HCT116 (cell line): ENCODE measurements at places on chromosomes 2 and 18. TPM values are rescaled to one million over a fixed set of nuclear protein-coding genes. Genes with fewer than 3 reads are reported as not detected.

PLEK gene
- total RNA-seq: 0.22 TPM

PROM2 gene
- total RNA-seq: 11.9 TPM

UGT1A10 gene
- not detected for total RNA-seq

DNA sequence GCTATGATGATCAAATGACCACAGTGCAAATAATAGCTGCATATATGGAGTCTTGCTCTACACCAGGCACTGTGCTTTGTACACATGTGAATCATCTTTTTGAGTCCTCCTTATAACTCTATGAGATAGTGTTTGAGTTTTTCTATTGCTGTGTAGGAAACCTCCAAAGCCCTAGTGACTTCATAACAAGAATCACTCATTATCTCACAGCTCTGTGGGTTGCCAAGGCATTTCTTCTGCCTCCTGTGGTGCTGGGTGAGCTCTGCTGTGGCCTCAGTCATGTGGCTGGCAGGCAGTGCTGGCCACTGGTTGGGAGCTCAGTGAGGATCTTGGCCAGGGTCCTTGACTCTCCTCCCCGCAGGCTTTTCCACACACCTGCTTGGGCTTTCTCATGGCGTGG lies 153.4 kb downstream of the CAPN13 start:
- no peaks in the 10 kb centered on the region for H3K36me3 ChIP-seq
- no peak overlapping the region for H3K4me3 ChIP-seq
- H3K27ac ChIP-seq: no peak overlapping the region
- H3K4me1 ChIP-seq: no peaks in the 10 kb centered on the region

GRCh38 chr2:52112141-52112540 lies 1080.2 kb upstream of the NRXN1 start:
- H3K4me1 ChIP-seq: peaks cover 11% of the 10 kb centered on the region
- no peak overlapping the region for H3K4me3 ChIP-seq
- no peak overlapping the region for H3K27ac ChIP-seq
- H3K27me3 ChIP-seq: no peaks in the 10 kb centered on the region

DNA sequence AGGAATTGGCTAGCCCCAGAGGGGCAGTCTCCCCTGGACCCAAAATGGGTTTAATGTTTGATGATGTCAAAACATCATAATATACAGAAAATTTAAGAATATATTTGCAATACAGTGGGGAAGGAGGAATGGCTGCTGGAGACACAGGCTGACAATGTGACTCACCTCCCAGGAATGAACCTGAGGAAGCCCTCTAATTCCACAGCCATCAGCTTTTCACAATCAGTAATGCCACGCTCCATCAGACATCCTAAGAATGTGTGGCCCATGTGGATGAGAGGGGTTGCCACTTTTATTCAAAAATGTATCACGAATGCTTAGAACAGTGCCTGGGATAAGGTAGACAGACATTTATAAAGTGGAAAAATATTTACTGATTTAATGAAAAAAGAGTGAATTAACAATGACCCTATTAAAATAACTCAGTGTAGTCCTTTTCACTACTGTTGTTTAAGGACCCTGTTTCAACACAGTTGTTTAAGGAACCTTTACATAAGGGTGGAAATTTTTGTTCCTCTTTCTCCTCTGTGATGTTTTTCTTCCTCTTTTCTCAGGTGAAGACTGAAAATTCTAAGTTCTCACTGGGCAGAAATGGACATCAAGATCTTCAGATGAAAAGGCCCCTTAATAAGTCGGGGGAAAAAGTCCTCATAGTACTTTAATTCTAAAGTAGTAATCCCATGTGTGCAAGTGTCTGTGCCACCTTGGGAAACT lies 17.5 kb upstream of the TMEM163 start:
- no peaks in the 10 kb centered on the region for H3K4me1 ChIP-seq
- DNase-seq: peak; percentile 3
- no peak overlapping the region for H3K4me3 ChIP-seq
- no peaks in the 10 kb centered on the region for H3K27me3 ChIP-seq
- no peak overlapping the region for H3K27ac ChIP-seq
- no peaks in the 10 kb centered on the region for H3K36me3 ChIP-seq
